ENCODE measurements at places on chromosomes 5 and 9.

GRCh38 chr5:1952444-1953099 is 69.8 kb upstream of the IRX4 start:
- no peak for DNase-seq

DNA sequence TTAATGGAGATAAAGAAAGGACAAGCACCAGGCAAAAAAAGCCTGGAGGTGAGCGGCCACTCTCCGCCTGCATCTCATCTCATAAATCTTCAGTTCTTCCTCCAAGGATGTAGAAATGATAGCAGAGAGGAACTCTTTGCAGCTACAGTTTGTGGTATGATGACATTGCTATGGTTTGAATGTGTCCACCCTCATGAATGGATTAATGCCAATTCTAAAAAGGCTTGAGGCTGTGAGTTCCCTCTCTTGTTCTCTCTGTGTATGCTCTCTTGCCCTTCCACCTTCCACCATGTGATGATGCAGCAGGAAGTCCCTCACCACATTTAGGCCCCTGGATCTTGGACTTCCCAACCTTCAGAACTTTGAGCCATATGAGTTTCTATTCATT is 126.4 kb downstream of the SPOCK1 start:
- DNase-seq: no peak

DNA sequence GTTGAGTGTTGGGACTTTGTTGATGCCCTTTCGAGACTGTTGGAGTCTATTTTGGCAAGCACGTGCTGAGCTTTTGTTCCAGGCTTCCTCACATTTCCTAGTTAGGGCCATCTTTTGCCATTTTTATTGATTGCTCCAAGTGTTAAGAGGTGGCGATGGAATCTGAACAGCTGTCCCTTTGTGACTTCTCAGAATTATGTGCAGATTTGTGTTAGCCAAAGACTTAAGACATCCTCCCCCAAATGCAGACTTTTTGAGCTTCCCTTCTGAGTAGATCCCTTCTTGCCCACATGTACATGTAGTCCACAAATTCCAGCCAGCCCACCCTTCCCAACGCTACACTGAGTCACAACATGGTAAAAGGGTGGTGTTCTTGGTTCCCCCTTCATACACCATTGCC is 59.2 kb downstream of the SPIN1 start:
- no peak for DNase-seq

DNA sequence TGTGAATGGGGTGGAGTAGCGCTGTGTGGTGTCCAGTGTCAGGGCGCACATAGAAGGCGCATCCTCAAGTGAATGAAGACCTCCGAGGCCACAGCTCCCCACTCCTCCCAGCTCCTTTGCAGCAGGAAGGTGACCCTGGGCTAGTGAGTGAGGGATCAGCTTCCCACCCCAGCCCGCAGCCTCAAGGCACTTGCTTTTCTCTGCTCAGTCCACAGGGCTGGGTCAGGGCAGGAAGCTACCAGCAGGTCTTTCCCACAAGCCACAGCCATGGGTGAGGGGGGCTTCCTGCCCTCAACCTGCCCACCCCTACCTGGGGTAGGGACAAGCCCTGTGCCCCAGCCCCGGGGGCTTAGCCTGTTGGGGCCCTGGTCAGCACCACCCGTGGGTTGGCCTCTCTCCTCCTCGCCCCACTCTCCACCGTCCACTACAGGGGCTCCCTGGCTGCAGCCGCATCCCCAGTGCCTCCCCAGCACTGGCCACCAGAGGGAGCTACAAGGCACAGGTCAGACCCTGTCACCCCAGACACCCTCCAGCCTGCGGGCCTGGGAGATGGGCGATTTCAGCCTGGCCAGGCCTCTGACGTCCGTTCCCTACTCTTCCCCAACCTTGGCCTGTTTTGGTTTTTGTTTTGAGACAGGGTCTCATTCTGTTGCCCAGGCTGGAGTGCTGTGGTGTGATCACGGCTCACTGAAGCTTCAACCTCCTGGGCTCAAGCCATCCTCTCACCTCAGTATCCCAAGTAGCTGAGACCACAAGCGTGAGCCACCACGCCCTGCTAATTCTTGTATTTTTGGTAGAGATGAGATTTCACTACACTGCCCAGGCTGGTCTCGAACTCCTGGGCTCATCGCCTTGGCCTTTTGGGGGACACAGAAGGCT is 1.3 kb upstream of the ABCA2 start:
- DNase-seq: peak; percentile 72

- no peak for DNase-seq
Observed at GRCh38 chr5:176853151-176853778, 42.9 kb downstream of the UNC5A start.

DNA sequence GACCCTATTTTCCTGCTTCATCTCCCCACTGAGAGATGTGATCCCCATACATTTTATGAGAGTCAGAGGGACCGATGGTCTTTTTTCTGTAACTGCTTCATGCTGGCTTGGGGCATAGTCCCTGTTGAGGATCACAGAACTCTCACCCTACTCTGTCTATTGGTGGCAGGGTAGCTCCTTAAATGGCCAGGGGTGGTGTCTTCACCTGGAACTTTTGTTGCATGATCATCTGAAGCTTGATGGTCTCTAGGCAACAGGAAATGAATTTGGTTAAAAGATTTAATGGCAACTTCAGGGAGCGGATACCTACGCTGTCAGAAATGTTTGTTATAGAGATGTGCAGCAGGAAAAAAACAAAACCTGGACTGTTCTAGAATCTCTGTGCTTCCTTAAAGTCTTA is 87.0 kb upstream of the GLIS3 start:
- no peak for DNase-seq

All from CD4-positive, alpha-beta T cell treated with Interleukin-10 for 1 hour (primary cell).